ENCODE measurements at places on chromosomes 1 and 21.

- no peak for DNase-seq
Measured at GRCh38 chr1:151868486-151868885, 15.0 kb upstream of the THEM5 start.

DNA sequence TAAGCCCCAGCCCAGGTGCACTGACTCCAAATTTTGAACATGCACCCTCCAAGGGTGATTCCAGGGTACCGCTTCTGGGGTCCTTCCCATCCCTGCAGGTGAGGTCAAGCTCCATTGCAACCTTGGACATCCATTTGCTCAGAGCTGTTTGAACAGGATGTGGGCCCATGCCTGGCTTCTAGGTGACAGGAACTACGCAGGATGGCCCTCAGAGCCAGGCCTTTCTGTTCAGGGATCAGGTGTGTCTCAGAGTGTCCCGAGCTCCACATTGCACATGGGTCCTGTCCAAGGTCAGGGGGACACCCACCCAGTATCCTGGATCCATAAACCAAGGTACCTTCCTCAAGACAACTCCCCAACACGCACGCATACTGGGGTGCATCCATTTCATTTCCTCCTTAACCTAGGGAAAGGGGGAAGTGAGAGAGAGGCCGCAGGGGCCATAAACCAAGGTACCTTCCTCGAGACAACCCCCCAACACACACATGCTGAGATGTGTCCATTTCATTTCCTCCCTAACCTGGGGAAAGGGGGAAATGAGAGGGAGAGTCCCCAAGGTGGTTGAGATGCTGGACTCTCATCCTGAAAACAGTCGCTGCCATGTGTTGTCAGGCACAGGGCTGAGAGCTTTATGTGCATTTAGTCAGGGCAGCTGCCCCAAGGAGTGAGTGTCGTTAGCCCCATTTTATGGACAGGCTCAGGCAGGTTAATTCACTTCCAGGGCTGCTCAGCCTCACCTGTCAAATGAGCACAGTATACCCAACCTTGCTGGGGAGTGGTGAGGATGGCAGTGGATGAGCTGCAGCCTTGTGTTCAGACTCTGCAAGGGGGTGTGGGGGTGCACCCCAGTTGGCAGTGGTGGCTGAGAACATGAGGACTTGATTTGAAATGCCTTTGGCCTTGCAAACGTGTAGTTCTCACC is 2.1 kb downstream of the SLC66A1 start:
- DNase-seq, result no peak

DNA sequence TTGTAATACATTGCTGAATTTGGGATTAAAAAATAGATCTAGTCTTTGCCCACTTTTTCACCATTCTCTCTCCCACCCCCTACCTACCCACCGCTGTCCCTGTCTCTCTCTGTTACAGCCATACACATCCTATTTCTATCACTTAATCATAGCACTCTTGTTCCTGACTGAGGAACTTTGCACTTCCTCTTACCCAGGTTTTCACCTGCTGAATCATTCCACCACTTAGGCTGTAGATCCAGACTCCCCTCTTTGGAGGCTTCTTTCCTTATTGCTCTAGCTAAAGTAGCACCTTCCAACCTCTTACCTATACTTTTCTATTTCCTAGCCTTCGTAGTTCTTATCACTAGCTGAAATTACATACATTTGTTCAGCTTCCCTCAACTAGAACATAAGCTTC is 59.6 kb downstream of the ATP6V1G3 start:
- DNase-seq, result no peak

GRCh38 chr1:243253211-243253925 is 1.7 kb downstream of the CEP170 start:
- DNase-seq, result no peak

- DNase-seq, result no peak
Measured at GRCh38 chr1:212491454-212491853, 58.7 kb downstream of the NENF start.

- no peak for DNase-seq
Measured at GRCh38 chr1:151741516-151741915, 20.2 kb downstream of the RIIAD1 start.

GRCh38 chr1:84297546-84298244 is 3.8 kb upstream of the SAMD13 start:
- no peak for DNase-seq

GRCh38 chr1:84873366-84873765 is 19.6 kb downstream of the LPAR3 start:
- DNase-seq, result no peak

- no peak for DNase-seq
Measured at GRCh38 chr21:46180079-46180722, 4.1 kb downstream of the SPATC1L start.

GRCh38 chr1:212699104-212699624 is 476 bp downstream of the BATF3 start:
- DNase-seq, result peak; percentile 66

GRCh38 chr1:3261007-3261968 is 192.3 kb downstream of the PRDM16 start:
- no peak for DNase-seq

DNA sequence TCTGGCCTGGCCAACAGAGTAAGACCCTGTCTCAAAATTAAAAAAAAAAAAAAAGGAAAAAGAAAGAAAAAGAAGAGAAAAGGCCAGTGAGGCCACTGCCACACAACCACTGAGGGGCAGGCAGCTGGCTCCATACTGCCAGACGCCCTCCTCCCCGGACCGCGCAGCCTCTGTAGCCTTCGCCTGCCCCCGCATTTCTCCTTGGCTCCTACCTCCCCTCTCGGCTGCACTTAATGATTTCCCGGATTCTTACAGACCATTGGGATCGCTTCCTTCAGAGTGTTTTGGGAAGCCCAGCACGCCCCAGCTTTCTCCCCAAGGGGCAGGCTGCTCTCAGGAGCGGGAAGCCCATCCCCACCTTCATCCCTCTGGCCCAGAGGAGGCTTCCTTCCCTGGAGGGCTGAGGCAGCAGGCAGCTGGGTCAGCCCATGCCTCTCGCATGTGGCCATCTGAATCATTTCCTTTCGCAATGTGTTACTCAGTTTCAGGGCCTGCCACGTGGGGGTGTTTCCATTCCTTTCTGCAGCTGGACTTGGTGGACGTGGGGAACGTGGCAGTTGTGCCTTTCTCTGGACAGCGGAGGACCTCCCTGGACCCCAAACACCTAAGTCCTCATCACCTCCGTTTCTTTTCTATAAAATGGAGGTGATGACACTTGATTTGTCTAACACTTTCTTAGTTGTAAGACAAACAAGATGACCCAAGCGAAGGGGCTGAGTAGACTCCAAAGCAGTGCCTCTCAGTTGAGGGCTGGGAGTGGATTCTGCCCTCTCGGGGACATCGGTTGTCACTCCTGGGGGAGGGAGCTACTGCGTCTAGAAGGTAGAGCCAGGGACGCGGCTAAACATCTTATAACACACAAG is 2.3 kb downstream of the SLC2A5 start:
- DNase-seq, result no peak

DNA sequence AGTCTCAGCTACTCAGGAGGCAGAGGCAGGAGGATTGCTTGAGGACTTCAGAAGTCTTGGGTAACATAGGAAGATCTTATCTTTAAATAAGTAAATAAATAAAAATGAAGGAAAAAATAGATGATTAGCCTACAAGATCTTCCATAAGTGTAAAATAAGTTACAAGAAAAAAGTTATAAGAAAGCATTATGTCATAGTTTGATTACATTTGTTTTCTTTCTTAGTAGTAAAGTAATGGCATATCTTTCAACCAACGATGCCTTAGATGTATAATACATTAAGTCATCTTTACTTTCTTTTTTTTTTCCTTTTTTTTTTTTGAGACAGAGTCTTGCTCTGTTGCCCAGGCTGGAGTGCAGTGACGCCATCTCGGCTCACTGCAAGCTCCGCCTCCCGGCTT is 46.5 kb downstream of the SNRPE start:
- no peak for DNase-seq

DNA sequence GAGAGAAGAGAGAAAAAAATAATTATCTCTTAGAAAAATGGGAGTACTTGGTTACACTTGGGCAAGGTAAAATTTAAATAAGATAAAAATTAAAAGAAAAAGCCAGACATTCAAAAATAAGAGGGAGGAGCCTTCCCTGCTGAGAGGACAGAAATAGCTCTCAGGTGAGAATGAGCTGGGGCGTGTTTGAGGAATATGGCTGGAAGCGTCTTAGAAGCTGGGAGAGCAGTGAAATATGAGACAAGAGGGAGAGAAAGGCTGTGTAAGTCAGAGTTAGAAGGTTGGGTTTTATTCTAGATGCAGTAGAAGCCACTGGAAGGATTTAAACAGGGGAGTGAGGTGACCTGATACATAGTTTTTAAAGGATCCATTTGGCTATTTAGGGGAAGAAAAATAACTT is 154.2 kb upstream of the L1TD1 start:
- DNase-seq, result no peak

DNA sequence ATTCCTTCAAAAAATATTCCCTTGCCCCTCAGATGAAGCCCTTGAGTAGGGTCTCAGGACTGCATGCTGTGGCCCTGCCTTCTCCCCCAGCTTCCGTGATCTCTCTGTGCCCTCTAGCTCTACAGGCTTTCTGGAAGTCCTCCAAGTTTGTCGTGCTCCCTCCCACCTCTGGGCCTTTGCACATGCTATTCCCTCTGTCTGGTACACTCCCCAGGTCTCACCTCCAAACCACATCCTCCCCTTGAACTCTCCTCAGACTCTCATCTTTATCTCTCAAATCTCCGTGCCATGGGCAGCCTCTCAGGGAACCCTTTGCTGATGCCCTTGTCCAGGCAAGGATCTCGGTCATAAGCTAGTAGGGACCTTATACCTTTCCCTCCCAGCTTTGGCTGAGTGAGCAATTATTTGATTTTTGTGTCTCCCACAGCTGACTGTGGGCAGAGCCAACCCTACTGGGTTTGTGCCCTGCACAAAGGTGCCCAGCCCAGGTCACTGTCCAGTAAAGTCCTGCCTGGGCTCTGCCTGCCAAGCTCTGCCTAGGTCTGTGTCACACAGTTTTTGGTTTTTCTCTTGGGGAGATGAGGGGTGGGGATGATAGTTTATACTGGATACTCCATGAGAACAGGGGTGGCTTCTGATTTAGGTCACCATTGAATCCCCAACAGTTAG is 188.1 kb downstream of the ZNF281 start:
- no peak for DNase-seq

- DNase-seq, result no peak
Measured at GRCh38 chr1:183570451-183570850, 19.8 kb downstream of the NCF2 start.

DNA sequence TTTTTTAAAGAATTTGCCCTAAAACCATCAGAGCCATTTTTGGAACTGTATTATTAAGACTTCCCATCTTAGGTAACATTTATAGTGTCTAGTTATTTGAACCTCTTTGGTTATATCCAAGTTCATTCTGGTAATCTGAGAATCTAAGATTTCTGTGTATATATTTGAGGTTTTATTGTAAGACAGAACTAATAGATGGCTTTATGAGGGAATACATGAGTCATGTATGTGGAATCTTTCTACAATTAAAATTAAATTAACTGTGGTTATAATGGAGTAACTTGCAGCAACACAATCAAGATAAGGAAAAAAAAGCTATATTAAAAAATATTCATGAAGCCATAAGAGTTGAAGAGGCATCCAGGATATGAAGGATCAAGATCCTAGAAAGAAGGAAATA is 92.1 kb downstream of the UBE2U start:
- DNase-seq, result no peak

GRCh38 chr21:34223376-34223775 is 140.4 kb upstream of the KCNE2 start:
- no peak for DNase-seq

DNA sequence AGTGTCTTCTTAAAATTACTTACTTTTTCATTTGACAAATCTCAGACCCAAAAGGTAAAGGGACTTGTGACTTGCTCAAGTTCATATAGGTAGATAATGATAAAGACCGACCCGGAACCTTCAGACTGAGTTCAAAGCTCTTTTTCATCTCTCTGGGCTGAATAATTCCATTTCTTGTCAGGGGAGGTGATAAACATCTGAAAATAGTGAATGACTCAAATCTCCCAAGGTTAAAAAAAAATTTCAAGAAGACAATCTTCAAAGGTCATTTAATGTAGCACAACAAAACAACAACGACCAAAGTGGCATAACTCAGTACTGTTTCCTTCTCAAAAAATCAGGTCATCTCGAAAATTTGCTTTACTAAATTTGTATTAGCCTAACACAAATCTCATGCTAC is 20.6 kb downstream of the LUZP1 start:
- DNase-seq, result no peak

GRCh38 chr1:47557066-47557465 is 119.2 kb downstream of the FOXD2 start:
- DNase-seq, result no peak

DNA sequence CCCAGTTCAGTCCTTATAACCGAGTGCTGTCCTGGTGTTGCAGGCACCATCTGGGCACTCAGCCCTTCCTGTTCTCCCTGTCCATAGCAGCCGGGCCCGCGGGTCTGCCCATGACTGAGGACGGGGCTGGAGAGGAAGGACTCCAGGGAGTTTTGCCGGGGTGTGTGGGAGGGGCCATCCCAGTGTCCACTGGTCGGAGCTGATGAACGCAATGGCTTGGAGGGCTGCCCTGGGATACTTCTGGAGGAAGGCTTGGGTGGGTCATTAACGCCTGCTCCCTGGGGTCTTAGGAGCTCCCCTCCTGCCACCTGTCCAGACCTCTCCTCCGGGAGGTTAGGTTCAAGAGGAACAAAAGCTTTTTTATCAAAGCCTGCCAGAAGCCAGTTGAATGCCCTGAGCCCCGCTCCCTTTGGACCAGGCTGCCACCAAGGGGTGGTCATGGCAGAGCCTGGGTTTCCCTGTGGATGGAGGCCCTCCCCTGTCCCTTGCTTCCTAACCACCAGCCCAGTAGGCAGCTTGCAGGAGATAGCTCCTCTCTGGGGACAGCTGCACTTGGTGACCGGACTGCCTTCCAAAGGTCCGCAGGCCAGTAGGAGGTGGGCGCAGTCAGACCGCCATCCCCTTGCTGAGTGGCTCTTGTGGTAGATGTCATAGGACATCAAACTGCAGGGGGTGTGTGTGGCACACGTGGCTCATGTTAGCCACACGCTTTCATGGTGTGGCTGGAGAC is 61.3 kb downstream of the TRIM11 start:
- no peak for DNase-seq

- no peak for DNase-seq
Measured at GRCh38 chr1:200724064-200724463, 14.6 kb upstream of the CAMSAP2 start.

GRCh38 chr1:201014816-201015200 is 8.7 kb downstream of the KIF21B start:
- no peak for DNase-seq

- peak; percentile 67 for DNase-seq
Measured at GRCh38 chr1:51189421-51190073, 46.5 kb upstream of the RNF11 start.

DNA sequence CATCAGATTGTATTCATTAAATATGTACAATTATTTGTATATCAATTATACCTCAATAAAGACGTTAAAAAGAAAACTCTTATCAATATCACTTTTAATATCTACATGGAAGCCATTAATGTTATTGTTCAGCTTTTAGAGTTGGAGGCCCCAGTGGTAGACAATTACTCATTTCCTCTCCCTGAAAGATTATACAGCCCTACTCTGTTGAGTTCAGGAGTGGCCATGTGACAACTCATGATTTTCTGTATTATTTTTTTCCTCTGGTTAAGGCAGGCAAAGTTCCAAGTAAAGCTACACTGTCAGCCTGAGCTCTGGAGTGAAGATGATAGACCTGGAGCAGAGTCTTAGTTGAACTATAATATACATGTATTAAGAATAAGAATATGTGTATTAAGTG is 247.9 kb upstream of the B3GALT2 start:
- DNase-seq, result no peak

- DNase-seq, result no peak
Measured at GRCh38 chr1:22263359-22263758, 120.5 kb upstream of the WNT4 start.

GRCh38 chr1:219906924-219907771 is 21.2 kb downstream of the SLC30A10 start:
- DNase-seq, result no peak

Data from NCI-H345 (cell line).